ENCODE measurements at places on chromosomes 13 and 19. TPM values are rescaled to one million over a fixed set of nuclear protein-coding genes. Genes with fewer than 3 reads are reported as not detected.

- DNase-seq = no peak
Observed at GRCh38 chr13:102589301-102589822, 7.4 kb upstream of the TPP2 start.

GRCh38 chr13:29901710-29902631, 51.6 kb upstream of the UBL3 start:
- no peak for DNase-seq

- no peak for DNase-seq
Observed at GRCh38 chr19:52070496-52070895, 21.9 kb upstream of the ZNF432 start.

The URAD gene
- total RNA-seq = not detected

The SIAH3 gene
- not detected for total RNA-seq

The DACH1 gene
- total RNA-seq = not detected
